ENCODE measurements at places on chromosomes 13 and 19.

- DNase-seq: no peak
Measured at GRCh38 chr13:36057041-36057440, 74.1 kb downstream of the DCLK1 start.

GRCh38 chr19:46785054-46785979 lies 3.1 kb downstream of the SLC1A5 start:
- no peak for DNase-seq

DNA sequence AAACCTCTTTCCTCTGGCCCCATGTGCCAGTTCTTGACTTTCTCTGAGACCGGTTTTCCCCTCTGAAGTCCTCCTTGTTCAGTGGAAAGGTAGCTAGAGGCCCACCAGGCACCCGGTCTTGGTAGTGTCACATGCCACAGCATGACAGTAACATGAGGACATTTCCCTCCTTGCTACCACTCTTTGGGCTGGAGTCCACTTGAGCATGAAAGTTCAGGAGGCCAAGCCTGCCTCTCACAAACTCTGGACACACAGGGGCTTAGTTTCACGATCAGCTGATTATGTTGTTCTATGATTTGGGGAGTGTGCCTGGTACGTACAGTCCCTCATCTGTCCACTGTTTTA lies 45.6 kb downstream of the NFIX start:
- DNase-seq: no peak

DNA sequence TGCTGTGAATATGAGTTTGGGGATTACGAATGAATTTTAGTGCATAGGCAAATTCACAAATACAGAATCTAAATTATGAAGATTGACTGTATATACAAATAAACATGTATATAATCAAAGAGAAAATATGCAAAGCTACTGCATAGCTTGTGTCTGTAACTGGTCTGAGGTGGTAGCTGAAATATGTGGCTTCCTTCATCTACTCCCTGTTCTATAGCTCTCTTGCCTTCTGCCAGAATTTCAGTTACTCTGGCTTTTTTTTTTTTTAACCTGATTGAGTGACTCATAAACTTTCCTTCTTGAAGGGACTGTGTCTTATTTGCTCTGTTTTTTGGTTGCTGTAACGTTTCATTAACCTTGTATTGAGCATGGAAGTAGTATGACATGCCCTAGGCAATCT lies 26.6 kb downstream of the DNAJC3 start:
- no peak for DNase-seq

GRCh38 chr13:82412749-82413148 lies 1469.5 kb downstream of the SLITRK1 start:
- no peak for DNase-seq

DNA sequence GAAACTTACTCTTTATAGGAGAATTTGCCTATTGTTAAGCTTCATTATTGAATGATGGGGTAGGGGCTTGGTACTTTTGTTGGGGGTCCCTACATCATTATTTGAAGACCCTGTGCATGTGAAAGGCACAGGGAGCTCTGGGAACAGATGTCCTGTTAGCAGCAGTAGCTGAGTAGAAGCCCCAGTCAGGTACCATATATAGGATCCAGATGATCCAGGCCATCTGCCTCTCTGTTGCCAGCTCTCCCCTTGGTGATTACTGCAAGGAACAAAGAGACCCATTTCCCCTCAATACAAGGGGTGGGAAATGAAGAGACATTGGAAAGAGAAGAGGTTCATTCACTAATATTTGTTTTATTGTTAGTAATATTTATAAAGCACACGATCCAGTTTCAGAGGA lies 4.4 kb upstream of the MTMR6 start:
- DNase-seq: no peak
